ENCODE measurements at places on chromosomes 3 and 15.
A peak's percentile ranks its signal among the peaks of the same experiment; 100 is the strongest.

GRCh38 chr3:151008699-151009098, 36.2 kb upstream of the CLRN1 start:
- DNase-seq = peak; percentile 60

DNA sequence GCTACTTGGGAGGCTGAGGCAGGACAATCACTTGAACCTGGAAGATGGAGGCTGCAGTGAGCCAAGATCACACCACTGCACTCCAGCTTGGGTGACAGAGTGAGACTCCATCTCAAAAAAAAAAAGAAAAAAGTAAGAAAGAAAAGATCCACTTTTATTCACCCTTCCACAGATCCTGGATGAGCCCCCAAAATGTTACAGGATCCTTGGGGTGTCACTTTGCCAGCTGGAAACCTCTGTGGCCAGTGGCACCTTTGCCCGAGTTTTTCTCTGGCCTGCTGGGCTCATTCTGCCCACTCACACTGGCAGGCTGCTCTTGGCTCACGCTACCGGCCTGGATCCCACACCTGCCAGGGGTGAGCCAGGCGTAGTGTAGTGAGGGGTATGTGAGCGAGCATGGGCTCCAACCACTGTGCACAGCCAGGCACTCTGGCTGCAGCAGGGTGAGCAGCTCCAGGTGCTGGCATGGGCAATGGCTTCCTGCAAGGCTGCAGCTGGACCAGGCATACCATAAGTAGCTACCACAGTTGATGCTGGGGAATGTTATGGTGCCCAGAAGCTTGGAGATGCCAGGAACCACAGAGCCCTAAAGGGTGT, 57.8 kb upstream of the C15orf39 start:
- DNase-seq = no peak

DNA sequence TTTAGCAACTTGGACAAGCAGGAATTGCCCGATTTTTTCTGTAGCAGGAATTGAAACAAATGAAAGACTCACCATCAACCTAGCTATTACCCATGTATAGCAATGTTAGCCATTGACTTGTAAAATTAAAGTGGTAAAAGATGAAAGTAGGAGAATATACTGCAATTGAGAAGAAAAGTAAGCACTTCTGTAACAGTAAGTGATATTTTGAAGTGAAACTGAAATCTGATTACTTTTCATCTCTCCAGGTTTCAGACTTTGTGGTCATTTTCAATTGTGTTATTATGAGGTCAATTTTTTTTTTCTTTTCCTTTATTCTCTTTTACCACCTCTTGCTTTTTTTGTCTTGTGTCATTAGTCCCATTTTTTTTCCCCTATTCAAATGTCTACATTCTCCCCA, 1078.2 kb downstream of the ZPLD1 start:
- DNase-seq = no peak

GRCh38 chr3:178083906-178084866, 452.1 kb upstream of the KCNMB2 start:
- DNase-seq = no peak

DNA sequence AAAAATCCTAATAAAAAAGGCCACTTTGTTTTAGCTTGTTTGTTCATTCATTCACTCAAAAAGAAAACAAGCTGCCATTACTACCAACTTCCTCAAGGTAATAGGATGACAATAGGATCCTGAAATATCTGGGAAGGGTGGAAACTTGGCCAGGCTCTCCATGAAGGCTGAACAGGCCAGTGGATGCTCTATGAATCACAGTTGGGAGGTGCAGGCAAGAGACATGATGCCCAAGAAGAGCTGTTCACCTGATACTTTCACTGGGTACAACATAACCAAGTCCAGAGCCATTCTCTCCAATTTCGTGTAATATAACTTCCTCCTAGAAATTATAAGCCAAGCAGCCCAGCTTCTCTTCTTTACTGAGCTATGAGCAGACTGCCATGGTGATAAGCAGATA, 37.3 kb downstream of the NMNAT3 start:
- no peak for DNase-seq

All from HT1080 (cell line).